ENCODE measurements at places on chromosomes 2 and 18.

- DNase-seq, result no peak
Observed at GRCh38 chr18:54950221-54950620, 9.0 kb downstream of the CCDC68 start.

DNA sequence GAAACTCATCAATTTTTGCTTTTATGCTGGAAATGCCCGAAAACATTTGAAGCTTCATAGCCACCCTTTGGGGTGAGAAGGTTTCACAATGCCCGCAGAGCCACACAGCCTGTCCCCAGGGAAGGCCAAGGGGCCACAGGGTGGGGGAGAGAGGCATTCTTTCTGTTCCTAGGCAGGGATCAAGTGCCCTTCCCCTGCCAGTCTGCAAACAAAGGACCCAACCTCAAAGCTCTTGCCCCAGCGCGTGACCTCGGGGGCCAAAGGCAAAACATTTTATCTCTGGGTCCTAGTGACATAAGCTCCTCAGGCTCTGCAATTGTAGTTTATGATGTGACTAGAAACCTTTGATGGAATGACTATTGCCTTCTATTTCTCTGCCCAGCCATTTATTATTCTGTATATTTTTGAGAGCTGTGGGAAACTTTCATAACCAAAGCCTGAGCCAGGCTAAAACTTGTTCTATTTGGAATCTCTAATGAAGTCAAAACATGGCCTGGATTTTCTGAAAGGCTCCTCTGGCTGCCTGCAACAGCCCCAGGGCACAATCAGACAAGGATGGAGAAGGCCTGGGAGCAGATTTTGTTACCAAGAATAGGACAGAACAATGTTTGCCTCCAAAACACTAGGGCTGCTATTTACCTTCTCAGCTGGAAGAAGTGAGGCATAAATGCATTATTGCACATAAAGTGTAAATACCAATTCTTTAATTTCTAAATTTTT lies 137.2 kb upstream of the KCTD1 start:
- no peak for DNase-seq

GRCh38 chr18:24602201-24602600 lies 141.8 kb downstream of the HRH4 start:
- DNase-seq, result no peak

GRCh38 chr2:42414158-42414557 lies 53.1 kb upstream of the COX7A2L start:
- no peak for DNase-seq

DNA sequence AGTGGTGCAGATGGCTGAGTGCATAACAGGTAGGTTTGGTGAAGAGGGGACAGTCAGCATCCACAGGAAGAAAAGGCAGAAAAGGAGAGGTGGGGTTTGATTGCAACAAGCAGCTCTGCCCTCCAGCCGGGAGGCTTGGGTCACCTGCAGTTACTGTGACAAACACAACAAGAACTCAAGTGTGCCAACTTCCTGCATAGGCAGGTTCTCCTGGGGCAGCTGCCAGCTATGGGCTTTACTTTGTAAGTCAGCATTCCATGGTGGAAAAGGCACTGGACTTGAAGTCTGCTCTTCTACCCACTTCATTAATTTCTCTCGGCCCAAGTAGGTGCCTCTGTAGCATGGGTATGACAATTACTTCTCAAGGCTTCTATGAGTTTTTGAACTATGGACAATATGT lies 98.9 kb downstream of the MYT1L start:
- DNase-seq, result no peak

DNA sequence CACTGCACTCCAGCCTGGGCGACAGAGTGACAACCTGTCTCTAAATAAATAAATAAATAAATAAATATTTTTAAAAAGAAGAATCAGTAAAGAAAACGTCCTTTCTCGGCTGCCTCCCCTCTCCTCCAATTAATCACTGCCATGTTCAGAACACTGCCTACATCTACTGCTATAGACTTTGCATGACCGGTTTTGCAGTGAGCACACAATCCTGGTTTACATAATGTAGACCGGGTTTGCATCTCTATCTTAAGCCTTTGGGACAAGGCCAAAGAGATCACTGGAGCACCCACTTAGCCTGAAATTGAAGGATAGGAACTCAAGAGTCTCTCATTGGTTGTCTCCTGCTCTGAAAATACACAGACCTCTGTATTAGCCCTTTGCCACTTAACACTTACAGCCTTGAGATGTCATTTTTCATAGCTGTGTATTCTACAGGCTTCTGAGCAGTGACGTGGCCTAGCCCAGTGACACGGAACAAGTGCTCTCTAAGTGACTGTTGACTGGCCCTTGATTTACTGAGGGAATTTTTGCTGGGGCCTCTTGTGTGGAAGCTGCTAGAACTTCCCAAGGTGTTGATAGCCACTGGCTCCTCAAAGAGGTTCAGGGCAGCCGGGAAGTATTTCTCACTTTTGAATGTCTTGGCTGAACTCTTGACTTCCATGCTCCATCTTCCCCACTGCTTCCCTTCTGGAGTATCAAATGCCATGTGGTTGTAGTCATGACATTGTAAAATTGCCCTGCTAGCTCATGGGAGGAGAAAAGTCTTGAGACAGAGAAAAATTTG lies 45.3 kb upstream of the CCBE1 start:
- DNase-seq, result no peak

- no peak for DNase-seq
Observed at GRCh38 chr18:58962336-58962735, 97.7 kb downstream of the ZNF532 start.

- DNase-seq, result no peak
Observed at GRCh38 chr18:64710105-64710861, 561.4 kb upstream of the LINC00305 start.

GRCh38 chr2:197498235-197498936 lies 1.3 kb downstream of the HSPD1 start:
- DNase-seq, result no peak

- DNase-seq, result no peak
Observed at GRCh38 chr18:59547581-59548182, 149.5 kb downstream of the CCBE1 start.

Data from GM12892 (cell line).